ENCODE measurements at places on chromosomes 13 and 19.

- DNase-seq: no peak
Observed at GRCh38 chr19:5914358-5914774, 312 bp downstream of the CAPS start.

DNA sequence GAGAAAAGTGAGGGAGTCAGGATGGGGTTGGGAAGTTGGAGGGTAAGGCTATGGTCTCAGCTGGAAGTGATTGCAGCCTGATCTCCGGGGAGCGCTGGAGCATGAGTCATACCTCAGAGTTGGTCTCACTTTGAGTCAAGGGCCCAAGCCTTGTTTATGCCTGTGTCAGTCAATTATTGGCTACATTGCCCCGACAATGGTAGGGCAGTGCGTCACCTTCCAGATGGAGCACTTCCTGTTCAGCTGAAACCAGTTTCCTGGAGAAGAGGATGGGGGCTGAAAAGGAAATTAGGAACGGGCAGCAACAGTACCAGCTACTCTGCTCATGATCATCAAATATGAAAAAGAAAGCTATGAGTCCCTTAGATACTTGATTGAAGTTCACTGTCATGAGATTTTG, 60.4 kb downstream of the ADGRE1 start:
- no peak for DNase-seq

- DNase-seq: no peak
Observed at GRCh38 chr13:99407906-99408702, 93.2 kb upstream of the TM9SF2 start.

- peak; percentile 77 for DNase-seq
Observed at GRCh38 chr19:12806242-12807081, at the start of gene RNASEH2A. TSS of gene RNASEH2A (plus strand) at chr19:12806584. CDS start at chr19:12806674, 90 bp downstream.

- DNase-seq: no peak
Observed at GRCh38 chr13:21142766-21143165, 33.6 kb downstream of the SKA3 start.

- no peak for DNase-seq
Observed at GRCh38 chr13:43150369-43151207, 127.2 kb downstream of the DNAJC15 start.

DNA sequence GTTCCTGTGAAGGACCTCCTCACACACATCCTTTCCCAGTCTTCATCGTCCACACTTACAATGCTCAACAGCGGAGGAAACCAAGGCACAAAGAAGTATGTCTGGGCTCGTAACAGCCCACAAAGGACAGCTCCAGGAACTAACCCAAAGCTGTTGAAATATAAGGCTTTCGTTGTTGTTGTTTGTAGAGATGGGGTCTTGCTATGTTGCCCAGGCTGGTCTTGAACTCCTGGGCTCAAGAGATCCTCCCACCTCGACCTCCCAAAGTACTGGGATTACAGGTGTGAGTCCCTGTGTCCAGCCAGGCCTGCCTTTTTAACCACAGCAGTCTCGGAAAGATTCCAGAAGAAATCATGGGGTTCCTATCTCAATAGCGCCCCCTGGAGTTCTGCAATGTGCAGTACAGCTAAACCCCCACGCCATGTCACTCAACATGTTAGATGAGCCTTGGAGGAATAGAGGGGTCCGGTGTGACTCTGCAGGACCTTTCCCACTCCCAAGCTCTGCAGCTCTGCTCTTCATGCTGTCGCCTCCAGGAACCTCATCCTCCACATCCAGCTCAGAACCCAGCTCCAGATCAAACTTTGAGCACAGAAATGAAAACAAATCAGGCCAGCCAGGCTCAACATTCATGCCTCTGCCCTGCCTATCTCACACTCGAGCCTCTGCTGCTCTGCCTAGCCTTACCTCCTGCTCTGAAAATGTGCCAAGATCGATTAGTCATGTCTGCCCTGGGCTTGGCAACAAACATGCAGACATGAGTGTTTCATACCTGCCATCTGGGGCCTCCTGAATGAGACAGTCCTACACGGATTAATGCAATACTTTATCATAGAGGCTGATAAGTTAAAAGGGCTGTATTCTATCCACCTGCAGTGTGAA, 7.5 kb downstream of the PLA2G4C start:
- DNase-seq: peak; percentile 16

DNA sequence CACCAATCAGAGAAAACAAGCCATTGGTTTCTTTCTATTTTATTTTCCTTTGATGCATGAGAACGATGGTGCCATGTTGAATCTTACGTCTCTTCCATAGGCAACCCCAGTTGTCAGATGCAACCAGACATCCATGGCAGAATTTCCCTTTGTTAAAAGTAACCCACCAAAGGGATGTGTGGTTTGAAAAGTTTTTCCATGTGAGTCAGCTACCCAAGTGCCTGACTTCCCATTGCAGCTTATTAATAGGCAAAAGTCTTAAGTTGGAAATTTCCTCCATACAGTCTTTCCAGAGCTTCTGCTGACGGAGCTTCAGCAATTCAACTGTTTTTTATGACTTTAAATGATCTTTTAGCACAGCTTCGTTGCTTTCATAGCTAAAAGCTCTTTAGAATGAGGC, 73.8 kb upstream of the FAM216B start:
- DNase-seq: no peak

DNA sequence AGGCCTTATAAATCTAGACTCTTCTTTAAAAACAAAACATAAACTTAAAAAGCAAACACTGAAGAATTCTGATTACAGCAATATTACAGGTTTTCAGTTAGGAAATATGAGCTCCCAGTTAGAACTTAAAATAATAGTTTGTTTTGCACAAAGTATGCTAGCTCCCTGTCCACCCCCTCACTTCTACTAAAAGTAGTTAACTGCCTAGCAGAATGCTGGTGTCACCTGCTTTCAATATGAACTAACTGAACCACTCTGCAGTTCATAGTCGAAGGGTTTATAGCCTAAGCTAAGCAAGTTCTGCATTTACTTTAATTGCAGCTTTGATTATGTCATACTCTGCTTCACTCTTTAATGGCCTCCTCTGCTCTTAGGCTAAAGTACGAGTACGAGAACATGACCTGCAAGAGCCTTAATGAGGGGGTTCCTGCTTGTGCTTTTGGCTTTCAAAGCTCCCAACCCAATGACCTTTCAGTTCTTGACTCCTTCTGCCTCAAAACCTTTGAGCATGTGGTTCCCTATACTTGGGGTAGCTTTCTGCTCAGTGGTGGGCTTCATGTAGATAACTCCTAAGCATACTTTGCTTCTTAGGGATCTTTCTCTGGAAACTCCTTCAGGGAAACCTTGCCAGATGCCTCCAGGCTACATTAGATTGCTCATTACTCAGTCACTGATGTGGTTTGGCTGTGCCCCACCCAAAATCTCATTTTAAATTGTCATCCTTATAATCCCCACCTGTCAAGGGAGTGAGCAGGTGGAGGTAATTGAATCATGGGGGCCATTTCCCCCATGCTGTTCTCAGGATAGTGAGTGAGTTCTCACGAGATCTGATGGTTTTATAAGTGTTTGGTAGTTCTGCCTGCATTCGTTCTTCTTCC, 278.9 kb upstream of the ARGLU1 start:
- no peak for DNase-seq

DNA sequence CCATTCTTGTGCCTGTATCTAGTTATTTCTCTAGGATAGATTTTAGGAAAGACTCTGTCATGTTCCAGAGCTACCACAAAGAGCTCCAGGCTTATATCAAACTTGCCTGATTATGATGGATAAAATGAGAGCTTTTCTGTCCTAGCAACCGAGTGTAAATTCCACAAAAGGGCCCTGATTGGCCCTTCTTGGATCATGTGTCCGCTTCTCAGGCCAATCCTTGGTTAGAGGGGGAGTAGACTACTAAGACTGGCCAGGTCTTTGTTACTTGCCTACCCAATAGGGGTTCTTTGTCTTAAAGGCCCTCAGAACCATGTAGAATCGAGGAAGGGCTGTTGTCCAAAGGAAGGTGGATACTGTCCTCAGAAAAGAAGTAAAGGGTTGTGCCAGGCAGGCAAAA, 2.4 kb downstream of the DHX34 start:
- peak; percentile 30 for DNase-seq

- DNase-seq: no peak
Observed at GRCh38 chr19:4372165-4373012, 28.0 kb downstream of the SH3GL1 start.

GRCh38 chr19:47155148-47155547, 24.5 kb downstream of the SAE1 start:
- no peak for DNase-seq

DNA sequence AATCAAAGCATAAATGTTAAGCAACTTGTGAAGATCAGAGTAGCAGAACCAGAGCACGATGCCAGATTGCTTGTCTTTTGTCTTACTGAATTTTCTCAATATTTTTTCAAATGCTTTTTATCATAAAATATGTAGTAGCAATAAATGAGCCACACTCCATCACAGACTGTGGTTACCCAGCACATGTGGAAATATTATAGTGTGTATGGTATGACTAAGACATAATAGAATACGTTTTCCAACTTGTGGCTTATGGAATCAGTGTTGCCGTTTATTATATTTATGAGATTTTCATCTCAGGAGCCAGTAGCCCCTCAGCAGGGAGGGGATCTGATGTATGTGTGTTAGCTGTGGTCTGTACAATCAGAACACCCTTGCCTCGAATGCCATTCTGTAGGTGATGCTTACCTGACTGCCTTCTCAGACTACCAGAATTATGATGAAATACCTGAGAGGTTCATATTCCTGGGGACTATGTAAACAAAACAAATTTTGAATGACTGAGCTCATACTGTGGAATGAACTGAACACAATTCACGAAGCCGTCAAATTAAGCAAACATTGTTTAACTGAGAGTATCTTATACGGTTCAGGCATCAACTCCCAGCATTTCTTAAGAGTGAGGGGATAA, 1.9 kb downstream of the SCEL start:
- DNase-seq: no peak

- DNase-seq: no peak
Observed at GRCh38 chr19:21604351-21604926, 99.0 kb downstream of the ZNF429 start.

DNA sequence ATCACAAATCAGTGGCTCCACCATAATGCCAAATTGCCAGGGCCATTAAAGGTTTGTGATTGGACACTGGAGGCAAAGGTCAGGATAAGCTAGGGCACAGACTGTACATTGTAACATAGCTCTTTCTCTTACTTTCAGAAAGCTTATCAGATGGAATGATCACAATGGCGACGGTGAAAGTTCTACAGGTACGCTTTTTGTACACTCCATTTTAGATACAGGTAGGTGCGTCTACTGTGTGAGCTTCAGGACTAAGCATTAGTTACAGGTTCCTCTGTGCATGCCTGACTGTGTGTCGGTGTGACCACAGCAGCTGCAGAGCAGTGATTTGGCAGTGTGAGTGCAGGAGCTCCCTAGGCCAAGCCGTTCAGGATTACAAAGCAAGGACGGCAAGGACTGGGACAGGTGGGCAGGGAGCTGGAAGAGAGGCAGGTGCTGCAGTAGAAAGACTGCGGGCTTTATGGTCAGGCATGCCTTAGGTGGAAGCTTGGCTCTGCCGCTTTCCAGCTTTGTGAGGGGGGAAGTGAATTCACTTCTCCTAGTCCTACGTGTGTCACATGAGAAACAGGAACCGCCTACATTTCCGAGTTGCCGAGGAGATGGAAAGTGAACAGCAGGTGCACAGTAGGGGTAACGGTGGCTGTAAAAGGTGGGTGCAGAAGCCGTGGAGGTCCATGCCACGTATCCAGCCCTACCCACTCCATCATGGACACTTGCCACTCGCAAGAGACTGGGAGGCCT, 49.6 kb downstream of the MRPL57 start:
- no peak for DNase-seq

Data from DMS 273 treated with DMSO at 0.1 percent for 48 hours (cell line).